ENCODE measurements at places on chromosomes 13 and 19. TPM values are rescaled to one million over a fixed set of nuclear protein-coding genes. Genes with fewer than 3 reads are reported as not detected.

The LILRB1 gene
- 21.3 TPM for total RNA-seq

The ZNF610 gene
- 3.2 TPM for total RNA-seq

The GCDH gene
- total RNA-seq, result 16.4 TPM

DNA sequence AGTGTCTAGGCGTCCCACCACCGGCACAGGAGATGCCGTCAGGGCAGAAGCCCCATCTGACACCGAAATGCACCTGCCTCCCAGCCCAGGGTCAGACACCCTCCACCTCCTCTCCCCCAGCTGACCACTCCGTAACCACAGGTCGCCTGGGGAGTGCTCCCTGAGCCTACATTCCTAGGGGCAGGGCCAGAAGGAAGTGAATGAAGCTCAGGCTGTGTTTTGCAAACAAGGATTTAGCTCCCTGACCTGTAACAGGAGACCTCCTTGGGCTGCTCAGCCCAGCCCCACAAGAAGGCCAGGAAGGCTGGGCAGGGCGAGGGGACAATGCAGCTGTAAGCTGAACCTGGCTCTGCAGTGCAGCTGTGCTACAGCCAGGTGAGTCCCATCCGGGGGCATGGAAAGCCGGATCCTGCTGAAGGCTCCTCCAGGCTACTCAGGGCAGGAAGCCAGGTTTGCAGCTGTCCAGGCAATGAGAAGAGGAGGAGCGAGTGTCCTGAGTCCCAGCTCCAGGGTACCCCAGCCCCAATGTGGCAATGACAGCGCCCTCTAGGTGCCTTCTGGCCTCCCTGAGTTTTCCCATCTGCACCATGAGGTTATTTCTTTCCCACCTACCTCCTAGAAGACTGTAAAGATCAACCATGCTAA, 42.1 kb downstream of the RHPN2 start:
- no peak overlapping the region for H3K27ac ChIP-seq
- DNase-seq, result no peak
- no peak overlapping the region for H3K4me3 ChIP-seq
- no peaks in the 10 kb centered on the region for H3K36me3 ChIP-seq

DNA sequence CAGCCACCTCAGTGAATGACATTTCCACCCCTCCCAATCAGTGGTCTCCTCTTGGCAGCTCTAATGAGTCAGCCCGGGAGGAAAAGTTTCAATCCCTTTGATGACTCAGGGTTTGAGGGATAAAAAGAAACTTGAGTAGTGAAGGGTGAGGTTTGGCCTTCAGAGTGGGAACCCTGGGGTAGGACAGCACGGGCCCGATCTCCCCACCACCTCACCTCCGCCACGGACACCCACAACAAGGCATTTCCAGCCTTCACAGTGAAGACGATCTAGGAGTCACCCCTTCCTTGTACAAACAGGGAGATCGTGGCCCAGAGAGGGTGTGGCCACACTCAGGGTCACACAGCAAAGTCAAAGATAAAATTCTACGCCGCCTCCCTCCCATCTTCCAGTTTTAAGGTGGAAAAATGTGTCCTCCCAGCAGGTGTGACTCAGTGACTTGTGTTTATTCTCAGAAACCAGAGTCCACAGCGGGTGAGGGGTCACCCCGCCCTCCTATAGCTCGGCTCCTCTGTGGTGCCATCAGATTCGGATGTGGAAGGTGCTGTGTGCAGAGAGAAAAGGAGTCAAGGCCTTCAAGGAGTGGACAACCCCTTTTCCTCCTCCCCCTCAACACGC, 12.3 kb downstream of the CIB3 start:
- no peaks in the 10 kb centered on the region for H3K27me3 ChIP-seq
- no peak overlapping the region for H3K27ac ChIP-seq
- no peaks in the 10 kb centered on the region for H3K36me3 ChIP-seq

GRCh38 chr13:35005051-35005450, 63.0 kb downstream of the NBEA start:
- peaks cover 6% of the 10 kb centered on the region for H3K4me1 ChIP-seq
- no peak overlapping the region for H3K4me3 ChIP-seq
- H3K27ac ChIP-seq, result no peak overlapping the region

DNA sequence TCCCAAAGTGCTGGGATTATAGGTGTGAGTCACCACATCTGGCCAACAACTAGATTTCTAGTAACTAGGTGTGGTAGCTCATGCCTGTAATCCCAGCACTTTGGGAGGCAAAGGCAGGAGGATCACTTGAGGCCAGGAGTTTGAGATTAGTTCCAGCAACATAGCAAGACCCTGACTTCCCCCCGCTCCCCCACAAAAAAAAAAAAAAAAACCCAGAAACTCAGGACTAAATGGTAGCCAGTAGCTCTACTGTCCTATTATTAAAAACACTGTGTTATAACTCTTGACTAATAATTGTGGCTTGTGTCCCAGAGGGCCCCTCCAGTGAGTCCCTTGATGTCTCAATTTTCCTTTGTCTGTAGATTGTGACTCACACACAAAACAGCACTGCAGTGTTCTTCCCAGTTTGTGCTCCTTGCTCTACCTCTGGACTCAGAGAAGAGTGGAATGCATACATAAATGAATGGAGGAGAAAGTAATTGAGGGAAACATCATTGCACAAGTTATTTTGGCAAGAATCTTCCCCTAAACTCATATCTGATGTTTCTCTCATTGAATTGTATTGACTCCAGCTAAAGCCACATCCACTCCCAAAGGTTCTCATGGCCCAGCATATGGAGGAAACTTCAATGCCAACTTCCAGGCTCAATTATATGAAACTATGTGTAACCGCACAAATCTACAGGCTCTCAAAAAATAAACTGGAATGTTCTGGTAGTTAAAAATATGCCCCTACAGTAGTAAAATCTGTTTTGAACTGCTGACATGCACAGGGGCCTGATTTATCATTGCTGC, 8.8 kb downstream of the TPT1 start:
- H3K36me3 ChIP-seq, result peaks cover 23% of the 10 kb centered on the region
- no peak overlapping the region for H3K27ac ChIP-seq
- no peak for DNase-seq
- peaks cover 2% of the 10 kb centered on the region for H3K4me1 ChIP-seq
- H3K27me3 ChIP-seq, result no peaks in the 10 kb centered on the region
- H3K4me3 ChIP-seq, result no peak overlapping the region

DNA sequence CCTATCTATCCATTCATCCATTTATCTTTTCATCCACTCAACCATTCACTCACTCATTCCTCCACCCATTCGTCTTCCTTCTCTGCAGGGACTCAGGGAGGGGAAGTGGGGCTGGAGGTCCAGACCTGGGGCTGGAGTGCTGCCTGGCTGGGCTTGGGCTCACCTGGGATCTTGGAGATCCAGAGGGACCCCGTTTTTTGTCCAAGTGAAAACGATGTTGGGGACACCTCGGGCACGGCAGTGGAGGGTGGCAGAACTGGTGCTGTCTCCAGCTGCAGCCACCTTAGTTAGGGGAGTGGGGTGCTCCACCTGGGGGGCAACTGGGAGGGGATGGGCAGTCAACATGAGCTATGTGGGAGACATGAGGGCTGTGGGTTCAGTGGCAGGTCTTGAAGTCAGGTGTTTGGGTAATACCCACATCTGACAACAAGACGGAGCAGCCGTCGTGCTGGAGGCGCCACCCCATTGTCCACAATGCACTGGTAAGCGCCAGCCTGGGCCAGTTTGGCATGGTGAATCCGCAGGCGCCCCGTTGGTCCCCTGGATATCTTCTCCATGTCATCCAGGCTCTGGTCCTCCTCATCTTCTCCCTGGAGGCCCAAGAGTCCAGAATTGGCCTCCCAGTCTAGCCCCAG, 10.2 kb downstream of the NPHS1 start:
- peaks cover 3% of the 10 kb centered on the region for H3K27me3 ChIP-seq
- H3K27ac ChIP-seq, result no peak overlapping the region
- no peak overlapping the region for H3K4me3 ChIP-seq
- H3K4me1 ChIP-seq, result no peaks in the 10 kb centered on the region
- H3K36me3 ChIP-seq, result no peaks in the 10 kb centered on the region
- no peak for DNase-seq

DNA sequence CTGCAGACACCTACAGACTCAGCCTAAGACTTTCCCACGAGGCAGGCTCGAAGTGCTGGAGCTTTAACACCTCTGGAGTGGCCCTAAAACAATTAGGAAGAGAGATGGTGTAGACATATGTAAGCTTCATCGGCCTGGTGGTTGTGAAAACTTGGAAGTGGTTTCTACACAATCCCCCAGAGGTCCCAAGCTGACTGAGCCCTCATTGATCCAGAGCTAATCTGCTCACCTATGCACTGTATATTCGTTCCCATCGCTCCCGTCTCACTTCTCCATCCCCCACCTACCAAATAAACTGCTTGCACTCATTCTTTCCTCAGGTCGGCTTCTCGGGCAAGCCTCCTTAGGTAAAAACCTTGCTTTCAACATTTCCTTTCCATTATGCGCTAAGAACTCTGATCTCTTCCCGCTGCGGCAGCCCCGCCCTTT, 767 bp upstream of the ZNF793 start:
- no peaks in the 10 kb centered on the region for H3K27me3 ChIP-seq
- peak overlapping the region; percentile 95 for H3K4me3 ChIP-seq
- H3K27ac ChIP-seq, result peak overlapping the region; percentile 98
- no peaks in the 10 kb centered on the region for H3K4me1 ChIP-seq

GRCh38 chr19:35773020-35773806, 2.2 kb upstream of the ARHGAP33 start:
- no peaks in the 10 kb centered on the region for H3K4me1 ChIP-seq
- no peak overlapping the region for H3K4me3 ChIP-seq
- no peak overlapping the region for H3K27ac ChIP-seq
- no peaks in the 10 kb centered on the region for H3K36me3 ChIP-seq
